ENCODE measurements at places on chromosomes 16 and 17.

DNA sequence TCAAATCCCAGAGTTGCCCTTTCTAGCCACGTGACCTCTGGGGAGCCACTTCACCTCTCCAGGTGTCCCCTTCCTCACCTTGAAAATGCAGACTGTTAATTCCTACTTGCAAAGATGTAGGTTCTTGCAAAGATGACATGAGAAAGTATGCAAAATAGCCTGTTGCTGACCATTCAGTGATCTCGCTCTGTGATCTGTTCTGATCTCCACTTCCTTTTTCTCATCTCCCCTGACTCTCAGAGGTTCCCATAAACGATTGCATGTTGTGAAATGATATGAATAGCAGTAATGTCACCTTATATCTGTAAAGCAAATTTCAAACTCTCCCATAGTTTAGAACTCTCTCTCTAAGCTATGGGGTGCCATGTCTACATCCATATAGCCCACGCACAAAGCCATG, 182.3 kb downstream of the TMEM132E start:
- H3K27ac ChIP-seq = no peak overlapping the region
- no peak overlapping the region for H3K4me3 ChIP-seq
- no peaks in the 10 kb centered on the region for H3K4me1 ChIP-seq
- H3K27me3 ChIP-seq = peaks cover 35% of the 10 kb centered on the region

DNA sequence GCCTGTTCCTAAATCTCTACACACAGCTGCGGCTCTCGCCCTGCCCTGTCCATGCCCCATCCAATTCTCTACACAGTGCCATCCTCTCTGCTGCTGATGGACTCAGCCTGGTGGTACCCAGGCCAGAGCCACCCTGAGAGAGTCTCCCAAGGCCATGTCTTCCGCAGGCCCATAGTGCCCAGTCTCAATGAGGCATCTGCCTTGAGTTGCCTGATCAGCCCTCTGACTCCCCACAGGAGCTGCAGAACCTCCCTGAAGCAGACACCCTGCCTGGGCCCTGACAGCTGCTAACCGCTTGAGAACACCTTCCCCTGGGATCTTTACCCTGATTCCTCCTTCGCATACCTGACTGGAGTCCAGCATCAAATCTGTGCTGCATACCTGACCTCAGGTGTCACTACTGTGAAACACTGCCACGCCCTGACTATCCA, 13.3 kb downstream of the TSPOAP1 start:
- peaks cover 22% of the 10 kb centered on the region for H3K4me1 ChIP-seq
- H3K36me3 ChIP-seq = no peaks in the 10 kb centered on the region
- no peak for DNase-seq
- H3K4me3 ChIP-seq = no peak overlapping the region

GRCh38 chr17:80790981-80791742, 200.5 kb upstream of the CHMP6 start:
- H3K36me3 ChIP-seq = no peaks in the 10 kb centered on the region
- no peak for DNase-seq
- no peaks in the 10 kb centered on the region for H3K27me3 ChIP-seq

GRCh38 chr16:87598431-87598830, 3.9 kb upstream of the JPH3 start:
- peaks cover 8% of the 10 kb centered on the region for H3K27me3 ChIP-seq
- H3K4me1 ChIP-seq = peaks cover 2% of the 10 kb centered on the region
- no peak for DNase-seq

GRCh38 chr16:133716-134115, 4.8 kb downstream of the NPRL3 start:
- peaks cover 28% of the 10 kb centered on the region for H3K4me1 ChIP-seq
- H3K27ac ChIP-seq = no peak overlapping the region
- no peaks in the 10 kb centered on the region for H3K36me3 ChIP-seq
- H3K4me3 ChIP-seq = no peak overlapping the region

DNA sequence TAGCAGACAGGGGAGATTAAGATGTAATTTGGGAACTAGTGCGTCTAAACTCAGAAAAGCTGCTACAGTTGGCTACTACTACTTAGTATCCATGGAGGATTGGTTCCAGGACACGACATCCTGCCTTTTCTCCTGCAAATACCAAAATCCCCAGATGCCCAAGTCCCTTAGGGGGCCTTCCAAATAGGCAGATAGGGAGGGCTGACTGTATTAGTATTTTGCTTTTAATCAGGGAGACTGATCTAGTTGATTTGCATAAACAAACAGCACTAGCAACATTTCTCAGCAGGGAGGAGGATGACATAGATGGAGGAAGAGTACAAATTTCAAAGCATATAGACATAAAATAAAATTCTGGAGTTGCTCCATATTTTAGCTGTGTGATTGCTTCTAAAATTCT, 621.6 kb upstream of the GOT2 start:
- H3K4me1 ChIP-seq = no peaks in the 10 kb centered on the region
- no peak overlapping the region for H3K27ac ChIP-seq
- no peaks in the 10 kb centered on the region for H3K27me3 ChIP-seq
- H3K4me3 ChIP-seq = no peak overlapping the region
- DNase-seq = no peak
- no peaks in the 10 kb centered on the region for H3K36me3 ChIP-seq

GRCh38 chr16:169014-169413, 3.2 kb downstream of the HBM start:
- H3K27ac ChIP-seq = no peak overlapping the region
- peaks cover 25% of the 10 kb centered on the region for H3K4me1 ChIP-seq
- H3K27me3 ChIP-seq = peaks cover 68% of the 10 kb centered on the region
- H3K4me3 ChIP-seq = no peak overlapping the region
- DNase-seq = no peak
- H3K36me3 ChIP-seq = no peaks in the 10 kb centered on the region

GRCh38 chr16:66728117-66728787, 23.2 kb downstream of the DYNC1LI2 start:
- no peak overlapping the region for H3K27ac ChIP-seq
- no peak overlapping the region for H3K4me3 ChIP-seq
- H3K4me1 ChIP-seq = no peaks in the 10 kb centered on the region

DNA sequence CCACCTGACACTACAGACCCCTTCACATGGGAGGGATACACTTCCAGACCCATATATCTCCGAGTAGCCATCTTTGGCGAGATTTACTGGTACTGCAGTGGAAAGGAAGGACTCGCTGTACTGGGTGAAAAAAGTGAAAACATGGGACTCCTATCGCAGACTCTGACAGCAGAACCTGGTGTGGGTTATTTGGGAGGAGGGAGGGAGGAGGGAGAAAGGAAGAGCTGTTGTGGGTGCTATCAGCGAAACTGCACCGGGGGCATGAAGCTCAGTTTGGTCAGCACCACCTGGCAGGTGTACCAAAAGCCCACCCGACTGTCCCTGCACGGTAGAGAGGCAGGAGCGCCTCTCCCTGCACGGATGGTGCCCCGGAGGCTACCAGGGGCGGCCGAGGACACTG, 5.0 kb downstream of the HBQ1 start:
- H3K4me3 ChIP-seq = no peak overlapping the region
- DNase-seq = no peak
- H3K27ac ChIP-seq = no peak overlapping the region

DNA sequence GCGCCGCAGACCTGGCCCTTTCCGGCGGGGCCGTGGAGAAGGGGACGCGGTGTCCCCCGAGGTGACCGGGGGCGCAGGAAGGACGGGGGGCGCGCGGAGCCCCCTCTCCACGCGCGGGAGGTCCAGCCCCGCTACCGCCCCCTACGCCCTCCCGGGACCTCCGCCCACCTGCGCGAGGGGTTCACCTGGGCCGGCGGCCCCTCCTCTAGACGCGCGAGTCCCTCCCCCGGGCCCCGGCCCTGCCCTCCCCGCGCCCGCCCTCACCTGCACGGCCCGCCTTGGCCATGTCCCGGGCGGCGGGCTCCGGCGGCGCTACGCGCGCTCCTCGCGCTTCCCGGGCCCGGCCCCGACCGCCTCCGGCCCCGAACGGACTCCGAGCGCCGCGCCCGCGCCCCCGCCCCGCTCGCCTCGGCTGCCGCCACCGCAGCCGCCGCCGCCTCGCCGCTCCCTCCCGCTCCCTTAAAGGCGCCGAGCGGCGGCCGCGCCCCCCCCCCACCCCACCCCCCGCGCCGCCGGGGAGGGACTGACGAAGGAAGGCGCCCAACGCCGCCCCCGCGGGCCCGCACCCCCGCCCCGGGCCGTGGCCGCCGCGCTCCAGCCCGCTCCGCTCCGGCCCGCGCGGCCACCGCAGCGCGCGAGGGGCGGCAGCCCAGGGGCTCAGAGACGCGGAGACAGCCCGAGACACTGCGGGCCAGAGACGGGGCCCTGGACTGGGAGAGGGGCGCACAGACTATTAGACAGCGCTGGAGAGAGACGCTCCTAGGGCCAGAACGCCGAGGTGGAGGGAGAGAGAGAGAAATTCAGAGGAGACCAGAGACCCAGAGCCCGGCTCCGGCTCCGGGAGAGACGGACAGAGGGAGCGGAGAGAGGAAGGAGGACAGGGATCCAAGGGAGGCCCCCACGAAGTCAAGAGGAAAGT, at the start of gene PITPNM3:
PITPNM3 (minus strand) TSS at position 435 of the 919 bp plus-strand sequence; CDS start at position 286, 149 bp downstream.
- H3K27me3 ChIP-seq = peaks cover 64% of the 10 kb centered on the region
- no peak within 1 kb of the TSS for H3K27ac ChIP-seq
- DNase-seq = no peak

- no peak overlapping the region for H3K4me3 ChIP-seq
- H3K36me3 ChIP-seq = no peaks in the 10 kb centered on the region
- no peaks in the 10 kb centered on the region for H3K4me1 ChIP-seq
- no peak for DNase-seq
- H3K27me3 ChIP-seq = peaks cover 2% of the 10 kb centered on the region
These were observed 8.9 kb upstream of the SEZ6 start for GRCh38 chr17:29014716-29015115.

All from T-cell (primary cell).